Mammary microvascular endothelial cell (primary cell): ENCODE measurements at places on chromosomes 1 and 21. TPM values are rescaled to one million over a fixed set of nuclear protein-coding genes. Genes with fewer than 3 reads are reported as not detected.

RASSF5 gene
- total RNA-seq, result 0.07 and 0.39 TPM in 2 replicates

IL19 gene
- not detected in 2 replicates for total RNA-seq

UBIAD1 gene
- 8.8 and 14.0 TPM in 2 replicates for total RNA-seq

LAX1 gene
- 0.15 and 0.27 TPM in 2 replicates for total RNA-seq

LHX4 gene
- not detected in 2 replicates for total RNA-seq
